ENCODE measurements at places on chromosomes 2 and 18.

DNA sequence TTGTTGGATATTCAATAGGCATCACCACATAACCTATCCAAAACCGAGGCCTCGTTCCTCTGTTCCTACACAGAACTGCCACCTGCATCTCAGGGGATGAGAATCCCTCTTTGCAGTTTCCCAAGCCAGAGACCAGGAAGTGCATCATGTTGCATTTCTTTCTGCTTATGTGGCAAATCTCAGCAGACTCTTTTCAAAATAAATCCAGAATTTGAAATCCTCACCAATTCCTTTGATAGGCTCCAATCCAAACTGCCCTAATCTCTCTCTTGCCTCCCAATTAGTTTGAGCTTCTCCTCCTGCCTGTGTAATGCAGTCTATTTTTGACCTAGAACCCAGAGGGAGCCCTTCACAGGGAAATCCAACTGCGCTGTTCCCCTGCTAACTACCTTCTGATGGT, 215.5 kb downstream of the RNF144A start:
- DNase-seq = no peak

- no peak for DNase-seq
These were observed 31.3 kb downstream of the GATA6 start for GRCh38 chr18:22200611-22201225.

DNA sequence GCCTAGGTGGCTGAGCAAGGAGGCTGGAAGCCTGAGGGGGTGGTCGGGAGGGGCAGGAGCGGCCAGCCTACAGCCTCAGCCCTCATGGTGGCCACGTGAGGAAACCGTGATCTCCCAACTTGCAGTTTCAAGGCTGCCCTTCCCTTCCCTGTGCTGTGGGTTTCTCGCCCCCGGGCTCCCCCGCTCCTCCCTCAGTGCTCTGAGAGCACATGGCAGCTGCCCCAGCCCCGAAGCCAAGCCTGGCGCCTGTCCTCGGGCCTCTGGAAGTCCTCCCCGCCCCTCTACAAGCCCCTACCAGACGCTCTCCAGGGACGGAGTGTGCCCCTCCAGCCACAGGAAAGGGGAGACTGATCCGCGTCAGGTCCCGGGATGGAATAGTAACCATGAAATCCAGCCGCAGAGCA, 586 bp upstream of the ANKRD23 start:
- no peak for DNase-seq

DNA sequence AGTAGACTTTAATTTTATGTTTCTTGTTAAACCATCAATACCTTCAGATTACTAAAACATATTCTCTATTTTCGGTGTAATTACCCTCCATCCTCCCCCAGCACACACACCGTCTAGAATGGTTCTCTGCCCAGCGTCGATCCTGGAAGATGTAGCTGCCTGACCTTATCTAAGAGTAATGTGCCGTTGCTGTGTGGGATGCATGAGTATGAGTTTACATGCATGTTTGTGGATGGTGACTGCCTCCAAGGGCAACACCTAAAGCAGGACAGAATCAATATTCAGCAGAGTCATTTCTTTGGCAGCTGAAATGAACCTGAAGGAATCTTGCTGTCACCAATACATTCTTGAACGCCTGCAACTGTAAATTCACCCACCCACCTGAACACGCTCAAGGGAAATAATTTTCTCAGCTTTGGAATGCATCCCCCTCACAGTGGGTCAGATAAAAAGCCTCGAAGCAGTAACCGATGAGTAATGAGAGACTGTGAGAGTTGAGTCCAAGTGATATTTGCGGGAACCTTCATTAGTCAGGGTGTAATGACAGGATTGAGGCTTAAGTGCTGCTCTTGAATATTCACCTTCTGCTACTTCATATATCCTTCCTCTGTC, 155.8 kb upstream of the RND3 start:
- no peak for DNase-seq

DNA sequence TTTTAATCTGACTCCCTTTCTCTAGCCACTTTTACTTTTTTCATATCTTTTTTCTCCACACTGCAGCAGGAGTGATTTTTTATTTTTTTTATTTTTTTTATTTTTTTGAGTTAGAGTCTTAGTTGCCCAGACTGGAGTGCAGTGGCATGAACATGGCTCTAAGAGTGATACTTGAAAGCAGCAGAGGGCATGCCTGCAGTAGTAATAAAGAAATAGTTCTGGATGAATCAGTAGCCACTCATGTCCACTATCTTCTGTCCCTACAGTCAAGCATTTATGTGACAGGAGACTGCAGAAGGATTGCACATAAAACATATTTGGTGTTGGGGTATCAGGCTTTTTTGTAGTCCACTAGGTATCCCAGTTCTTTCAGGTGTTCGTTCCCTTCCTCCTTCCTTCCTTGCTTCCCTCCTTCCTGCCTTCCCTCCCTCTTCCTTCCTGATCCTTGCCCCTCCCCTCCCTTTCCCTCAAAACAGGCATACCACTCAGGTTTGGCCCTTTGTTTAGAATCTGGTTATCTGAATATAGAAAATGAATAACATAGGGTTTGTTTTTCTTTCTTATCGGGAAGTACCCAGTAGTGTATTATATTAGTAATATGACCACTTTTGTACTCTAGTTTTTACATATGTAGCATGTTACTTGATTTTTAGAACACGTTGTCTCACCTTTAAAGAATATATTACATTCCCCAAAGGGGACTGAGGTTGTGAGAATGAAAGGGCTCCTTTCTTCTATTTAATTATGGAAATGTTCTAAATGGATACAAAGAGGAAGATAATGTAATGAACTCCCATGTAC, 23.5 kb downstream of the MIB1 start:
- DNase-seq = no peak

GRCh38 chr2:84278386-84278785, 180.7 kb downstream of the SUCLG1 start:
- DNase-seq = no peak

DNA sequence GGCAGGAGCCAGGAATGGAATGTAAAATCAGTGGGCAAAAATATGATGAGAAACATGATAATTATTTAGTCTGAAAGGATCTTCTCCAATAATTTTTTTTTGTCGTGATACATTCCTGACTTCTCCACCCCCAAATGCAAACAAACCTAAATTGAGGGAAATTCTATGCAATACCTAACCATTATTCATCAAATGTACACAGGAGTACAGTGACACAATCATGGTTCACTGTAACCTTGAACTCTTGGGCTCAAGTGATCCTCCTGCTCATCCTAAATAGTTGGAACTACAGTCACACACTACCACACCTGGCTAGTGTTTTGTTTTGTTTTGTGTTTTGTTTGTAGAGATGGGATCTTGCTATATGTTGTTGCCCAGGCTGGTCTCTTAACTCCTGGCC, 46.5 kb downstream of the RAB10 start:
- no peak for DNase-seq
